Transverse colon (tissue), 4 donors: ENCODE measurements at places on chromosomes 12 and 14.

DNA sequence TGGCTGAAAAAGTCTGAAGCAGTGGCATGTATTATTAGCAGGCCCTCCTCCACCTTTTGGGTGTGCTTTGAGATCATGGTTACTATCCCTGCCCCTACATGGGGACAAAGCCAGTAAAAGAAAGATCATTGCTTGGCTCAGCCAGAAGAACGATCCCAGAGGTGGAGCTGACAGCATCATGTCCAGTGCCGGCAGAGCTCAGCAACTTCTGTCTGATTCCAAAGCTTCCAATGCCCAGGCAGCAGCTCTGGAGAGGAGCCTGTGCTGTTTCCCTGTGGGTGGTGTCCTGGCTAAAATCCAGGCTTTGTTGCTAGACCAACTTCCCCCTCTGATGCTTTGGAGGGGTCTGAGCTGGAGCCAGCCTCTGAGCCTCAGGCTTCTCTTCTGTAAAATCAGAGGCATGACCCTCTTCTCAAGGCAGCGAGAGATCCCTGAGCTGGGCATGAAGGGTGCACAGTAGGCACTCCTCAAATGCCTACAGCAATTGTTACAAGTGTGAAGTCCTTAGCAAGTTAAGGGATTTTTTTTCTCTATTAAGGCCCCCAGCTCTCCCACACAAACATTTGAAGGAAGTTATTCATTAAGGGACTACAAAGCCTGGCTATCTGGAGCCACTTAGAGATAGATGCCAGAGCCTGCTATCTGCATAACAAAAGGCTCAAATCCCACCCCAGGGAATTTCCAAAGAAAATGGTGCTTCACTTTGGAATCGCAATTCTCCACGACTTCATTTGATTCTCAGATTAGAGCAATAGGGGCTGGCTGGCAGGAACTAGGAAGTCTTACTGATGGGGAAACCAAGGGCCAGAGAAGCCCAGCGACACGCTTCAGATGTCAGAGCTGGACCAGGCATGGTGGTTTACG is 10.9 kb upstream of the GSC start:
- H3K27ac ChIP-seq = no peak overlapping the region
- peaks cover 55% of the 10 kb centered on the region for H3K27me3 ChIP-seq
- no peak for DNase-seq
- no peaks in the 10 kb centered on the region for H3K36me3 ChIP-seq

DNA sequence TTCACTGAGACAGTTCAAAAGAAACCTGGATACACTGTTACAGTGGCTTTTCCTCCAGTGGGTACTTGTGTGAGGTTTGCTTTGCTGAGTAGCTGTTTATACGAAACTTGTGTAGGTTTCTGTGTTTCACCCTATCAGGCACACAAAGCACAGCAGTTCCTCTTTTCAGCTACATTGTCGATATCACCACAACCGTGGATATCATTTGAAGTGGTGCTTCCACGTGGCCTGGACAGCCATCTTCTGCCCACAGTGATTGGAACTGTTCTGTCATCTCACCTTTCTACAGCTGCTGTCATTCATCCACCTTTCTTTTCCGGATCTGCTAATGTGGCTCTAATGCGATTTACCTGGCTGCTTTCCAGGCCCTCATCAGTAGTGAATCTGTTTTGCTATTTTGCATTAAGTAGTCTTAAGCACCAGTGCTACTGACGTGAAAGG is 368.8 kb downstream of the SYT1 start:
- DNase-seq = no peak
- H3K36me3 ChIP-seq = no peaks in the 10 kb centered on the region
- no peak overlapping the region for H3K27ac ChIP-seq
- H3K27me3 ChIP-seq = no peaks in the 10 kb centered on the region
- no peak overlapping the region for H3K4me3 ChIP-seq
- H3K4me1 ChIP-seq = no peaks in the 10 kb centered on the region

DNA sequence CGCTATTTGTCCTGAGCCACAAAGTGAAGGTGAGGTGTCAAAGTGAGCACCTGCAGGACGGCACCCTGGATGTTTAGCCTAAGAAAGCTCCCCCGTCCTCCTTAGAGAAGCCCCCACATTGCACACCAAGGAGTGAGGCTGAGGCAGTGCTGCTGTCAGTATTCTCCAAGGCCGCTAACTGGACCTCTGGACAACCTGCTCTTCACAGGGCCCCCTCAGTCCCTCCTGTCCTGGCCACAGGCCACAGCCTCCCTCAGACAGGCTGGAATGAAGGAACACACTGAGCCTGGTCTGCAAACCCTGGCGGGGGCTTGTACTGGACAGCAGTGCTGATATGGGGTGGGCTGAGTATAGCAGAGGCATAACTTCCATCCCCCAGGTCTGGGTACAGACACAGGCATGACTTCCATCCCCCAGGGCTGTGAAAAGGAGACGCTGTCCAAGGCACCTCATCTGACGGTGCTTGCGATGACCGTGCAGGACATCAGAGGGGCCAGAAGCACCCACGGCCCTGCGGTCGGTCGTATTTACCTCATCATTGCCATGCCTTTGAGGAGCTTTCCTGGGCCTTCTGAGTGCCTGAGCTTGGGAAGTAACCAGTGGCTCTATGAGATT is 82.4 kb upstream of the DIO3 start:
- no peaks in the 10 kb centered on the region for H3K36me3 ChIP-seq
- H3K4me1 ChIP-seq = peaks cover 35% of the 10 kb centered on the region
- no peaks in the 10 kb centered on the region for H3K27me3 ChIP-seq
- H3K27ac ChIP-seq = no peak overlapping the region
- H3K4me3 ChIP-seq = no peak overlapping the region
- DNase-seq = no peak

GRCh38 chr14:24441904-24442239 is 704 bp downstream of the SDR39U1 start:
- H3K4me1 ChIP-seq = peaks cover 16% of the 10 kb centered on the region
- peak; percentile 35 for DNase-seq
- no peaks in the 10 kb centered on the region for H3K27me3 ChIP-seq
- H3K36me3 ChIP-seq = peaks cover 17% of the 10 kb centered on the region

GRCh38 chr12:27383429-27384260 is 51.0 kb downstream of the BMAL2 start:
- DNase-seq = peak; percentile 80
- no peaks in the 10 kb centered on the region for H3K36me3 ChIP-seq
- no peak overlapping the region for H3K4me3 ChIP-seq
- no peak overlapping the region for H3K27ac ChIP-seq
- H3K4me1 ChIP-seq = no peaks in the 10 kb centered on the region
- H3K27me3 ChIP-seq = no peaks in the 10 kb centered on the region

DNA sequence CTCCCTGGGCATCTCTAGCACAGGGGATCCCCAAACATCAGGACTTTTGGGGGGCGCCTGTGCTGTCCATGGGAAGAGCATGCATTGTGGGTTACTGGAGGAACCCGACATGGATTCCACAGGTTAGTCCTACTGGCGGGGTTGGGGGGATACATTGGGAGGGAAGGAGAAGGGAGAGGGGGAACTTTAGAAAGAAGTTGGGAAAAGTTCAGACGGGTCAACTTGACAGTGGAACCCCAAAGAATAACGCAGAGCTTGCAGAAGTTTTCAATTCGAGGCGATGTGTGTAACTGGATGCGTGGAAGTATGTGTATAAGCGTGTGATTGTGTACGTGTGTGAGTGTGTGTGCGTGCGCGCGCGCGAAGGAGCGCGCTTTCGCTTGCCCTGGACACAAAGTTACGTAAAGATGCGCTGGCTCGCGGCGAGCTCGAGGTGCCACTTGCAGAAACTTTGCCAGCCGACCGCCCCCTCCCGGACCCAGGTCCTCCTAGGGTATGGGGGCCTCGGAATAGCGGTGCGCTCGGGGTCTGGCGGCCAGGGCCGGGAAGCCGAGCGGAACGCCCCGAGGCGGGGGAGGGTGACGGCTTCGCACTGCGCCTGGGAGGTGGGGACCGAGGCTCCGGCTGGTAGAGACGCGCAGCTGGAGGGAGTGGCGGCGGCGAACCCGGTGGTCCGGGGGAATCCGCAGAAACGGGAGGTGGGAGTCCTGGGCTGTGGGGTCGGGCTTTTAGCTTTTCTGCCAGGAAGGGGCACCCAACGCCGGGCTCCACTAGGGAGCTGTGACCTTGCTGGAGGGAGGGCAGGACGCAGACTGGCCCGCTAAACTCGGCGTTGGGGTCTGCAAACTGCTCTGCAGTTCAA is 669 bp downstream of the RFX4 start:
- no peak for DNase-seq
- peaks cover 100% of the 10 kb centered on the region for H3K27me3 ChIP-seq
- H3K4me3 ChIP-seq = peak overlapping the region; percentile 25
- no peak overlapping the region for H3K27ac ChIP-seq
- peaks cover 62% of the 10 kb centered on the region for H3K4me1 ChIP-seq

GRCh38 chr12:120940006-120940405 is 35.8 kb upstream of the SPPL3 start:
- H3K4me1 ChIP-seq = no peaks in the 10 kb centered on the region
- H3K27ac ChIP-seq = no peak overlapping the region
- no peaks in the 10 kb centered on the region for H3K27me3 ChIP-seq

DNA sequence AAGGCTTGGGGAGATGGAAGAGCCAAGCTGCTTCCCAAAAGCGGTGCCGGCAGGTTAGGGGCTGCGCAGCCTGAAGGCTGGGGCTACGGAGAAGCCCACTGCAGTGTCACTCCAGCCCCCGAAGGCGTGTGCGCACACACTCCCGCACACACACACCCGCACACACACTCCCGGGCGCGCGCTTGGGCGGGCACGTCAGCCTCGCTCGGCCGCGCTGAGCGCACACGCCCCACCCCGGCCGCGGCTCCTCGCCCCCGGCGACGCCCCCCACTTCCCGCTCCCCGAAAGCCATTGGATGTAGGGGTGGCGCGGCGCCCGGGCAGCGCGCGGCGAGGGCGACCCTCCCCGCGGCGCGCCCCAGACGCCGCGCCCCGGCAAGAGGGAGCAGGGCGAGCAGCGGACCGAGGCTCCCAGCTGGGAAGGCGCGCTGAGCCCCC is at the start of gene KCNK10:
TSS of gene KCNK10 (minus strand) at position 184 of the 437 bp plus-strand sequence. CDS start 471 bp downstream, outside the sequence.
- no peak within 1 kb of the TSS for H3K27ac ChIP-seq
- H3K27me3 ChIP-seq = peaks cover 99% of the 10 kb centered on the region
- peak within 1 kb of the TSS; percentile 33 for H3K4me3 ChIP-seq

DNA sequence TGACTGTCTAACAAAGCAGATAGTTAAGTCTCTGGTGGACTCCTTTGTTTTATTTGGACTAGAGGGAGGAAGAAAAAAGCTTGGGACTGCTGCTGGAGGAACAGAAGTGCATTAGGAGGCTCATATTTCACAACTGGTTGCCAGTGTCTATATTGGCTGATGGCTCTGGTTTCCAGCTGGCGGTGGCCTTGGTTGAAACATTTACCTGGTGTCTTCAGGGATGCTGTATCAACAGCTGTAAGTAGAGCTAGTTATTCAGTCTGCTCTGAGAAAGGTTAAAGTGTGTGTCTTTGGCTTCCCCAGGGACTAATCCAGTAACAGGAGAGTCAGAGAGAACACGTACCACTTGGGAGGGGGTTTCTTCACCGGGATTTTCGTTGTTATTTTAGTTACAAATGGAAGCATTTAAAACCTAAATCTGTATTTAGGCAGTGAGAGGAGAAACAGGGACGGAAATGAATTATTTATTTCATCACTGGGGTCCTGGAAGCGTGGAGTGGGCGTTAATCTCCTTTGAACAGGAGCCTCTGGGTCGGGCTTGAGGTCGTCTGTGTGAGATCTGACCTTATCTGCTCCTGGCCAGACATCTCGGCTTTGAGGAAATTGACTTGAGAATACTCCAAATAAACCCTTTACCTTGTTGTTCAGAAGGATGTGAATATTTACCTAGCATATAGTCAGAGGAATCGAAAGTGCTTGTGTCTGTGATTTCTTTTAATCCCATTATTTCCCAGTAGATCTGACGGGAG is 149.9 kb downstream of the NRXN3 start:
- no peak overlapping the region for H3K27ac ChIP-seq
- H3K4me3 ChIP-seq = no peak overlapping the region
- H3K27me3 ChIP-seq = no peaks in the 10 kb centered on the region
- no peak for DNase-seq

DNA sequence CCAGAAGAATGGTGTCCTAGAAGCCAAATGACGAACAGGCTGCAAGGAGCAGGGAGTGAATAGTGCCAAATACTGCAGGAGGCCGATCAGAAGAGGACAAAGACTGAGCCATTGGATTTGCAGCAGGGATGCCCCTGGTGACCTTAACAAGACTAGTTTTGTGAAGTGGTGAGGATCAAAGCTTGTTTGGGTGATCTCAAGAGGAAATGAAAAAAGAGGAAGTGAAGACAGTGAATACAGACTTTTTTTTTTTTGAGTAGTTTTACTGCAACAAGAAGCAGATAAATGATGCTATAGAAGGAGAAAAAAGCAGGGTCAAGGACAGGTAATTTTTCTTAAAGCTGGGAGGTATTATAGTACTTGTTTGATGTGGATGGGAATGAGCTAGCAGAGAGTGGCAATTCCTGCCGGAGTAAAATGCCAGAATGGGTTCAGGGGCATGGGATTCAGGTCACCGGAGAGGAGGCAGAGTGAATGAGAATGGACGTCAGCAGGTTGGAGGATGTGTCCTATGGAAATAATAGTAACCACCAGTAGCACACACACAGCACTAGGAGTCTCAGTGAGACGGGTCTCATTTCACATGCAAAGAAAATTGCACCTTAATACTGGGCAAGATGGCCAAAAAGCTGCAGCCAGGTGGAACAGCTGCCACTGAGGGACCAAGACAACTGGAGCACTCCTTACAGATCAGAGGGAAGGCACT is 345.8 kb upstream of the CCDC196 start:
- DNase-seq = no peak
- H3K36me3 ChIP-seq = no peaks in the 10 kb centered on the region
- H3K27ac ChIP-seq = no peak overlapping the region
- H3K4me3 ChIP-seq = no peak overlapping the region
- H3K4me1 ChIP-seq = no peaks in the 10 kb centered on the region

DNA sequence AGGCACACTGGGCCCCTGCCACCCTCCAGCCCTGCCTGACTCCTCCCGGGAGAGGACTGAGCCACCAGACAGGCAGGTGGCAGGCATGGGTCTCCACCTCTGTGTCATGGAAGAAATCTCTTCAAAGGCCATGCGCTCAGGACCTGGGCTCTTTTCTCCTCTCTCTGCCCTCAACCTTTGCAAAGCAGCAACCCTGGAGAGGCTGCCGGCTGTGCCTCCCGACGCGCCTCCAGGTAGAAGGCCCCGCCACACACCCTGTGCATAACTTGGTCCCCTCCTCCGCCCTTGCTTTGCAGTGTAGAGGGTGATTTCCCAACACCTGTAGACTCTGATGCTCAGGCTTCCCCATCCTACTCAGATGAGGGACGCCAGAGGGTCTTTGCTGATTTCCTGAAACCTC is 28.2 kb upstream of the TMEM179 start:
- H3K4me3 ChIP-seq = no peak overlapping the region
- peaks cover 47% of the 10 kb centered on the region for H3K27me3 ChIP-seq
- no peak overlapping the region for H3K27ac ChIP-seq
- DNase-seq = no peak
